ENCODE measurements at places on chromosomes 2 and 18.

GRCh38 chr2:229087843-229088516 lies 183.1 kb downstream of the PID1 start:
- DNase-seq: no peak

DNA sequence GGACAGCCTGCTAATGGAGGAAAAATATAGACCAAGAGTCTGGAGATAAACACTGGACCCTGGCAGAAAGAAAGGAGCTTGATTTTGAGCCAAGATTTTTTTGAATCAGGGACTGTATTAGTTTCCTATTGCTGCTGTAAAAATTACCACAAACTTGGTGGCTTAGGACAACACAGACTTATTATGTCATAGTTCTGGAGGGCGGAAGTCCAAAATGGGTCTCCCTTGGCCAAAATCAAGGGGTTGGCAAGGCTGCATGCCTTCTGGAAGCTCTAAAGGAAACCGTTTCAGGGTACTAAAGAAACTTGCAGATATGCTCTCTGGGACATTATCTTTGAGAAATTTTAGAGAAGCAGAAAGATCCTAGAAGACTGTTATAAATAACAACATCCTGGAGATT lies 140.1 kb downstream of the BABAM2 start:
- no peak for DNase-seq

DNA sequence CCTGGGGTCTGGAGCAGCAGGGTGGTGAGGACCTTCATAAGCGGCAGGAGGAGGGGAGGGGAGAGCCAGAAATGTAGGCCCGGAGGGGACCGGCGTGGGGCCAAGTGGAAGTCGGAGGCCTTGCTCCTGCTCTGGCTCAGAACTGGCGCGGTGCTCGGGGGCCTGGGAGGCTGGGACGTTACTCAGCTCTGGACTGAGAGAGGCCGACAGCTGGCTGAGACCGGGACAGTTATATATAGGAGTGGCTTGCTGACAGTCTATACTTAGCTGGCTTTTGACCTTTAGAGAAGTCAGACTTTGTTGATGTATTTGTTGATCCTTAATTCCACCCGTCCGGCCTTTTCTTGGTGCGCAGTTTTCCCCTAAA lies 15.7 kb downstream of the IGFBP5 start:
- DNase-seq: no peak

- no peak for DNase-seq
These were observed 38.8 kb downstream of the GALM start for GRCh38 chr2:38704664-38705063.

GRCh38 chr2:233202531-233202944 lies 48.9 kb upstream of the ATG16L1 start:
- no peak for DNase-seq

GRCh38 chr2:118841450-118841827 lies 6.0 kb downstream of the EN1 start:
- no peak for DNase-seq

GRCh38 chr2:184498936-184499335 lies 99.4 kb upstream of the ZNF804A start:
- DNase-seq: no peak

DNA sequence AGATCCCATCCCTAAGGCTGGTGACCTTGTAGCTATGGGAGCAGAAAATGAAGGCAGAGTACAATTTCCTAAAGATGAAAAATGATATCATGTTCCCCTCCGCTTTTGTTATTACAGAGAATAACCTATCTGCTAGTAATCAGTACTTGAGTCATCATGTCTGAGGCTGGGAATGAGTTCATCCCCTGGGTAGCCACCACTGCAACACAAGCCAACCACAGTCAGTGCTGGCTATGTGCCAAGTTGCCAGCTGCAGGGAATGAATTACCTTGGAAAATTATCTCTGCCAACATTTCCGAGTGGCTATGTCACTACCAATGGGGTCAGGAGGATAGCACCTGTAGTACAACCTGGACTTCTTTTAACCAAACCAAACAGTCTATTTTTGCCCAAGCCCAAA lies 1094.7 kb upstream of the DDX18 start:
- peak; percentile 15 for DNase-seq
